ENCODE measurements at places on chromosomes 6 and 20. TPM values are rescaled to one million over a fixed set of nuclear protein-coding genes. Genes with fewer than 3 reads are reported as not detected.

Gene AIF1
- total RNA-seq: 54.0 TPM

Gene B3GALT4
- 19.7 TPM for total RNA-seq

Gene BPIFB4
- total RNA-seq: not detected

Gene BNIP5
- not detected for total RNA-seq

Gene NPBWR2
- not detected for total RNA-seq

Gene LINC00237
- not detected for total RNA-seq

Gene BCAS1
- not detected for total RNA-seq

Gene ADGRB3
- not detected for total RNA-seq

Gene RALGAPB
- total RNA-seq: 37.2 TPM

Gene TMC2
- not detected for total RNA-seq

Gene BMP5
- total RNA-seq: not detected

Gene FBXO9
- total RNA-seq: 73.2 TPM

Gene SIM1
- 0.22 TPM for total RNA-seq

Gene TSPO2
- not detected for total RNA-seq

Gene DLGAP4
- total RNA-seq: 51.8 TPM

Gene CDSN
- total RNA-seq: not detected

Gene ASIP
- not detected for total RNA-seq

Gene C6orf62
- total RNA-seq: 123 TPM

Gene PHF10
- total RNA-seq: 48.4 TPM

Gene BMP2
- total RNA-seq: not detected

Gene ECT2L
- not detected for total RNA-seq

Gene BPIFA1
- total RNA-seq: not detected

Gene ID4
- total RNA-seq: not detected

Gene PROKR2
- total RNA-seq: not detected

Gene SMLR1
- not detected for total RNA-seq

Gene PACSIN1
- 1.3 TPM for total RNA-seq

Gene KCNQ2
- total RNA-seq: not detected

Gene GPR63
- 2.9 TPM for total RNA-seq

Gene EYA2
- not detected for total RNA-seq

Gene FAM83D
- total RNA-seq: 13.1 TPM

Gene TPD52L2
- total RNA-seq: 53.8 TPM

Gene EPB41L2
- 29.2 TPM for total RNA-seq

Gene HTR1E
- not detected for total RNA-seq

Gene GRM1
- not detected for total RNA-seq

Gene BANF2
- total RNA-seq: not detected

Gene GGTLC1
- not detected for total RNA-seq

Gene VSX1
- total RNA-seq: not detected
